ENCODE measurements at places on chromosomes 6 and 20.

- H3K4me3 ChIP-seq, result no peak overlapping the region
- no peaks in the 10 kb centered on the region for H3K36me3 ChIP-seq
- H3K27me3 ChIP-seq, result no peaks in the 10 kb centered on the region
These were observed 450.1 kb downstream of the COL12A1 start for GRCh38 chr6:74755778-74756177.

- H3K4me1 ChIP-seq, result no peaks in the 10 kb centered on the region
- no peak for DNase-seq
- no peaks in the 10 kb centered on the region for H3K27me3 ChIP-seq
- no peak overlapping the region for H3K27ac ChIP-seq
These were observed 9.3 kb downstream of the BMP5 start for GRCh38 chr6:55866128-55866527.

- no peak for DNase-seq
- H3K4me1 ChIP-seq, result no peaks in the 10 kb centered on the region
- H3K27me3 ChIP-seq, result peaks cover 36% of the 10 kb centered on the region
These were observed 800 bp upstream of the GRIK2 start for GRCh38 chr6:101392586-101393230.

- no peak overlapping the region for H3K27ac ChIP-seq
- H3K4me1 ChIP-seq, result no peaks in the 10 kb centered on the region
- no peaks in the 10 kb centered on the region for H3K27me3 ChIP-seq
- no peak overlapping the region for H3K4me3 ChIP-seq
These were observed 189.1 kb downstream of the BMP2 start for GRCh38 chr20:6956574-6956973.

DNA sequence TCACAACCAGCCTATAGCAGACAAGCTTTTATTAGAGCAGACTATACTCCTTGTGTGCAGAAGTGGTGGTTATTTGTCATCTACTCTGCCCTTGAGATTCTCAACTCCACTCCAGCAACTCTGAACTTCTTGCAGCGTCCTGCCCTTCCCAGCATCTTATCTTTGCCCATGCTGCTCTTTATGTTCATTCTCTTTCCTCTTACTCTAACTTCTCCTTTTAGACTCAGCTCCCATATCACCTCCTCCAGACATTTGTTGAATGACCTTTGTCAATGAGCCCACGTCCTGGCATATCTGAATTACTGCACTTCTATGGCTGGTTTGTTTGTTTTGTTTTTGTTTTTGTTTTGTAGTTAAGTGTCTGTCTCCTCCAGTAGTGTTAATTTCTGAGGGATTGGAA, 81.2 kb downstream of the KCNQ5 start:
- H3K27ac ChIP-seq, result no peak overlapping the region
- peaks cover 3% of the 10 kb centered on the region for H3K4me1 ChIP-seq
- H3K27me3 ChIP-seq, result no peaks in the 10 kb centered on the region
- H3K4me3 ChIP-seq, result no peak overlapping the region

DNA sequence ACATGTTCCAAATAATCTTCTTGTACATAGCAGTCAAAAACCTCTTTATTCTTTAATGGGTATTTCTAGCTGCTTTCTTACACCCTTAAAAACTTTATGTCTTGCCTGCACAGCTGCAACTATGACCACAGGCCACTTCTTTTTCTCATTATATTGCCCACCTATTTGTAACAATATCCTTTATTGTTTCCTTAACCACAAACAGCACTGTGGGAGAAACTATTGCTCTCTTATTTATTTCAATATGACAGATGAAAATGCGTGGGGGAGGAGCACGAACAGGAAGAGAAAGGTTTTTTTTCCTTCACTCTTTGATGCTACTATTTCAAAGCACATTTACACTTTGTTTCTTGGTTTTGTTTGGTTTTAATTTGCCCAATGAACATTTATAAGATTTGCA, 253.5 kb downstream of the GJA1 start:
- H3K27ac ChIP-seq, result no peak overlapping the region
- no peaks in the 10 kb centered on the region for H3K36me3 ChIP-seq
- peaks cover 22% of the 10 kb centered on the region for H3K4me1 ChIP-seq
- peak; percentile 20 for DNase-seq

DNA sequence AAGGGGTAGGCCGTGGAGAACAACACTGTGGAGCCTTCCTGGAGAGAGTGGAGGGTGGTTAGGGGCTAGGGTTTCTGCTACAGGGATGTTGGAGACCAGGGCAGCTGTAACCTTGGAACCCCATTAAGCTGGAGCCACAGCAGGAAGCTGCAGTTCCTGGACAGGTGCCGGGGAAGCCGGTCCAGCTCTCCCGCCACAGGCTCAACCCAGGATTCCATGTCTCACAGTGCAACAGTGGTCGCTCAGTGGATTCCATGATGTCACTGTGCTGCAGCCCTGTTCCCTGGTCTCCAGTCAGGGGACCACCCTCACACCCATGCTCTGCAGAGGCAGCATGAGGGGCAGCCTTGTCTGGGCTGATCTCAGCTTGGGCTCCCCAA, 264.6 kb upstream of the CDYL start:
- no peak overlapping the region for H3K4me3 ChIP-seq
- no peaks in the 10 kb centered on the region for H3K36me3 ChIP-seq
- H3K4me1 ChIP-seq, result no peaks in the 10 kb centered on the region
- H3K27me3 ChIP-seq, result peaks cover 12% of the 10 kb centered on the region

DNA sequence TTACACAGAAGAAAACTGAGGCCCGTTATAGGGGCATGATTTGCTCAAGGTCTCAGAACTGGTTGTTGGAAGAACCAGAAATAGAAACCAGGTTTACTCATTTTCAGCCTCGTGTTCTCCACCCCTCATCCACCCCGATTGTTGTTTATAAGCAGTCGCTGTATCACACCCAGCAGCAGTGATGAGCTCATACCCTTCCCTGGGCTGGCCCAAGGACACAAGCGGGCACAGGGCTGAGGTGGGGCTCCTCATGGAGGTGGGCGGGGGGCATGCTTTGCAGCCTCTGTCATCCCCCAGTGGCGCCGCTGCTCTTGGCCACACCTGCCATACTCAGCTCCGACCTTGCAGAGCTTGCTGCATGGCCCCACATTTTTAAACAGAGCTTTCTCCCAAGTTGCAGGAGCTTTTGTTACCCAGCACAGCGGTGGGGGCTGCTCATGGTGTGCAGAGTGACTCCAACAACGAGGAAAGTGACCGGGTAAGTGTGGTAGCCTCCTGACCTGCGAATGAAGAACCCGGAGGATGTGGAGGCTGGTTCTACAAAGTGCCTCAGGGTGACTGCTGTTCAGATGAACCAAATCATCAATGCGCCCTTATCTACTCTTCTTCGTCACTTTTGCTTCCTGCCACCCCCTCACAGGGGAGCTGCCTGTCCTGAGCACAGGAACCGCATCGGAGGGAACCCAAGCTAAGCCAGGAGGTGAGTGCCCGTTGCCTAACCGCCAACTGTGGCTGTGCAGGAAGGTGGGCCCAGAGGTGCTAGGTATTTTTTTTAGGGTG, 43.6 kb upstream of the NKX2-2 start:
- H3K4me3 ChIP-seq, result no peak overlapping the region
- DNase-seq, result no peak
- H3K36me3 ChIP-seq, result no peaks in the 10 kb centered on the region
- no peak overlapping the region for H3K27ac ChIP-seq
- peaks cover 16% of the 10 kb centered on the region for H3K27me3 ChIP-seq

GRCh38 chr6:107668743-107669474, 155.2 kb downstream of the SCML4 start:
- no peak for DNase-seq
- H3K4me3 ChIP-seq, result no peak overlapping the region
- peaks cover 6% of the 10 kb centered on the region for H3K4me1 ChIP-seq
- no peaks in the 10 kb centered on the region for H3K36me3 ChIP-seq
- H3K27ac ChIP-seq, result no peak overlapping the region
- no peaks in the 10 kb centered on the region for H3K27me3 ChIP-seq

DNA sequence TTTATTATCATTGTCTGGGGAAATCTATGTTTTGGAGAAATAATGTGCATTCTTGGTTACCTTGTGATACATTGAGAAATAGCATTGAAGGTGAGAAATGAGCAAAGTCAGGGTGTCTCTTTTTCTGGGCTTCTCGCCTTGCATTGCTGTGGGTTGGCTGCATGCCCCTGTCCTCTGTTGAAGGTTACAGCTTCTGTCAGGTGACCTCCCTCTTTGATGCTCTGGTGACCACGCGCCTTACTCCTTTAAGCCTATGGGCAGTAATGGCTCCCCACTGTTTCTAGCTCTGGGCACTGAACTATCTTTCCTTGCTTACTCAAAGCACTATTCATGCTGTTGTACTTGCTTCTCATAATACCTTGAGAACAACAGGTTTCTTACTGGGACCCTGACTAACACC, 14.6 kb downstream of the ADGRB3 start:
- H3K27me3 ChIP-seq, result no peaks in the 10 kb centered on the region
- no peak overlapping the region for H3K4me3 ChIP-seq
- H3K27ac ChIP-seq, result no peak overlapping the region
- no peaks in the 10 kb centered on the region for H3K36me3 ChIP-seq
- H3K4me1 ChIP-seq, result no peaks in the 10 kb centered on the region

DNA sequence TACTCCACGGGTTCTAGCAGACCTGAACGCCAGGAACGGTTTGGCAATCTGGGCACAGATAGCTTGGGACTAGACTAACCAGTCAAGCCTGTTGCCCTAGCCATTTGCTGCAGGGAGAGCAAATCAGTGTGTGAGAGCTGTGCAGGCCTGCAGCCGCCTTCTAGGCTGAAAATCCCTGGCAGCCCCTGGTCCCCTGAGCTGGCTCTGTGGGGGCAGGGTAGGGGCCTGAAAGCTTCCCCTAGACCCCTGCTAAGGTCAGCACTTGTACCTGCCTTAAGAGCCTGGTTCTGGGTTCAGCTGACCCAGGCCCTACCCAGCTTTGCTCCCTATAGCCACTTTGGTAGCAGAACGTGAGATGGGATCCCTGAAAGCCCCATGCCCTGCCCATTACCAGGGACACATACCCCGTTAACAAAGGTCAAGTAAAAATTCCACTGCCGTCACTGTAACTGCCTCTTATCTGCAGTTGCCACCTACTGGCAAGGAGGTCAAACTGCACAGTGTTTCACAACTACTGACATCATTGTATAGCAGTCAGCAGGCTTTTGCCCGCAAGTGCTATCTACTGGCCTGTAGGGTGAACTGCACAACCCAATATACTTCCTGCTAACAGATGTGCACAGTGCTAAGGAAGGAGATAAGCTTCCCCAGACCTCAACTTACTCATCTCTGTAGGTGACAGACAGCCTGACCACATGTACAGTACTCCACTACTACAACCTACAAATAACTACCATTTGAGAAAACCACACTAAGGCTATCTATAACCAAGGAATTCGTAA, 95.1 kb upstream of the OLIG3 start:
- H3K27me3 ChIP-seq, result peaks cover 20% of the 10 kb centered on the region
- no peak overlapping the region for H3K4me3 ChIP-seq
- no peak overlapping the region for H3K27ac ChIP-seq

DNA sequence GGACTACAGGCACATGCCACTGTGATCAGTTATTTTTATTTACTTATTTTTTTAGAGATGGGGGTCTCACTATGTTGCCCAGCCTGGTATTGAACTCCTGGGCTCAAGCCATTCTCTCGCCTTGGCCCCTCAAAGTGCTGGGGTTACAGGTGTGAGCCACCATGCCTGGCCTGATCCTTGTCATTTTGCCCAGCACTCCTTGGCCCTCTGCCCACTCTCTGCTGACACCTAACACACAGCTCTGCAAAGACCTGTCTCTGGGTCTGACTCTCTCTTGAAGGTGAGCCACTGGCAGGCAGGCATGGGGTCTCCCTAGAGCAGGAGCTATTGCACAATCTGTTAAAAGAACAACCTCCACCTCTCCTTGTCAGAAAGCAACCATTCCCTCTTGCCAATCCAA, 155.6 kb downstream of the ZFP64 start:
- H3K27ac ChIP-seq, result no peak overlapping the region
- H3K27me3 ChIP-seq, result no peaks in the 10 kb centered on the region
- peaks cover 5% of the 10 kb centered on the region for H3K4me1 ChIP-seq
- H3K4me3 ChIP-seq, result no peak overlapping the region
- no peaks in the 10 kb centered on the region for H3K36me3 ChIP-seq
- DNase-seq, result no peak

DNA sequence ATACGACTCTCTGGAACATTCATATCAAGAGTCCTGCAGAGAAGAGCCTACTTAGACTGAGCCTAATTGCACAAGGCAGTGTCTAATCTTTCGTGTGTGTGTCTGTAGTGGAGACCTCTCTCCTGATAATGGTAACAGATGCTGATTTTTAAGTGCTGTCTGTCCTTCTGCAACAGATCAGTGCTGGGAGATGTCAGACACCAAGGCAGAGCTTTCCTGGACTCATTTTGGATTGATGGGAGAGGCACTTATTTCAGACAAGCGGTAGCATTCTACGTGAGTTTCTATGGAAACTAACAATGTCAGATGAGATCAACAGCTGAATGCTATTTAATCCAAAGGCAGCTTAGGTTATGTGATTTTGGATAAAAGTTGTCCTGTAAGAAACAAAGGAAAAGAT, 167.6 kb downstream of the PLCB4 start:
- H3K4me3 ChIP-seq, result no peak overlapping the region
- H3K27me3 ChIP-seq, result no peaks in the 10 kb centered on the region
- H3K27ac ChIP-seq, result no peak overlapping the region
- no peaks in the 10 kb centered on the region for H3K36me3 ChIP-seq
- DNase-seq, result no peak
- no peaks in the 10 kb centered on the region for H3K4me1 ChIP-seq

GRCh38 chr20:59008715-59009336, 1.8 kb upstream of the CTSZ start:
- peaks cover 47% of the 10 kb centered on the region for H3K4me1 ChIP-seq
- H3K27ac ChIP-seq, result no peak overlapping the region
- H3K4me3 ChIP-seq, result no peak overlapping the region
- no peaks in the 10 kb centered on the region for H3K36me3 ChIP-seq
- no peaks in the 10 kb centered on the region for H3K27me3 ChIP-seq

- no peak overlapping the region for H3K27ac ChIP-seq
- no peaks in the 10 kb centered on the region for H3K27me3 ChIP-seq
- DNase-seq, result no peak
- H3K4me1 ChIP-seq, result peaks cover 9% of the 10 kb centered on the region
These were observed 8.6 kb upstream of the ACAT2 start for GRCh38 chr6:159753081-159753872.

DNA sequence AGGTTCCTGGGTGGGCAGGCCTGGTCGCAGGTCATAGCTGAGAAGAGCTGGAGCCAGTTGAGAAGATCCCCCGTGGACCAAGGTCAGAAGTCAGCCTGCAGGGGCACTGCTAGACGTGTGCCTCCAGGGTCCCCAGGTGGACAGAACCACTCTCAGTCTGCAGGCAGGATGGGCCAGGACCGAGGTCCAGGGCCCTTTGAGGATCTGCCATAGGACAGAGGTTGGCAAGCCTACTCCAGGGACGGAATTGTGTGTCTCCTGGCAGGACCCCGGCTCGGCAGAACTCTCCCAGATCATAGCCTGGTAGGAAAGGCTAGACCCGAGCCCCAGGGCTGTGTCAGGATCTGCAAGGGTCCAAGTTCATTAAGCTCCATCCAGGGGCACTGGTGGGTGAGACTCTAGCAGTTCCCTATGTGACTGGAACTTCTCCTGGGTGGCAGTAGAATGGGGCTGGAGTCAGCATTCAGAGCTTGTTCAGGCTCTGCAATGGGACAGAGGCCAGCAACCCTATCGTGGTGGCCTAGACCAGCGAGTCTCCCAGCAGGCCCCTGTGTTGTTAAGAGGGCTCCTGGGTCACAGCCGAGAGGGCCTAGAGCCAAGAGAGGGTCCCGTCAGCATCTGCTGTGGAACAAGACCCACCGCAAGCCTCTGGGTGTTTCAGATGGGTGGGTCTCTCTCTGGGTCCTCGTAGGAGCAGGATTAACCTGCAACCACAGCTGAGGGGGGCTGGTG, 18.2 kb downstream of the TTLL2 start:
- H3K4me1 ChIP-seq, result no peaks in the 10 kb centered on the region
- peaks cover 6% of the 10 kb centered on the region for H3K27me3 ChIP-seq
- H3K27ac ChIP-seq, result no peak overlapping the region
- H3K36me3 ChIP-seq, result no peaks in the 10 kb centered on the region
- H3K4me3 ChIP-seq, result no peak overlapping the region
- DNase-seq, result no peak

All from naive thymus-derived CD8-positive, alpha-beta T cell (primary cell).